ENCODE measurements at places on chromosomes 13 and 19. TPM values are rescaled to one million over a fixed set of nuclear protein-coding genes. Genes with fewer than 3 reads are reported as not detected.

ICAM1 gene
- total RNA-seq, result 23.8 TPM

DNA sequence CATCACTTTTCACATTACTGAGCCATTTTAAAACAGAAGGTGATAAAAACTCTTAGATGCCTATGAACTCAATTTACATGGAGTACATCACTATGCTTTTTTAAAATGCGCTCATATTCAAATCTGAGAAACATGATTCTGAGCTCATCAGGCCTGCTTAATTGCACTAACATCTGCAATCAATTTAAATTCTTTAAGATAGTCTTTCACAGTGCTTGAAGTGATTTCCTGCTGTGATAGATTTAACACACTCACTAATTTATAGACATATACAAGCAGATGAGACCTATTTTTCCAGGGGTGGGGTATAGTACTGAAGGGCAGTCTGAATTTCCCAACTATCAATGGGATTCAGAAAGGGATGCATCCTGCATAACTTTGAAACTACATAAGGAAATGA lies 82.9 kb downstream of the DIAPH3 start:
- no peak for DNase-seq

DNA sequence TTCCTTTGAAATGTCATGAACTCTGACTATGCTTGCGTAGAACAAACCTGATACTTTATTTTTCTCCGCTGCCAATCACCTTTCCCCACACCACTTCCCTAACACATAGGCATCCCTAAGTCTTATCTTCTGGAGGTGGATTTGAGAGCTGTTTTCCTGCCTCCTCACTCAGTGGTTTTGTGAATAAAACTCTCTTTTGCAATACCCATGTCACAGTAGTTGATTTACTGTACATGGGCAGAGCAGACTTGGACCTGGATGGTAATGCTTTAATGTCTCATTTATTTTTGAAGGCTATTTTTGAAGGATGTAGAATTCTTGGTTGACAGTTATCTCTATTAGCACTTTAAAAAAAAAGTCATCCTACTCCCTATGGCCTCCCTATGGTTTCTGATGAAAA lies 881.8 kb downstream of the SLITRK5 start:
- no peak for DNase-seq

CLIP3 gene
- total RNA-seq, result 2.2 TPM

- no peak for DNase-seq
Observed at GRCh38 chr13:32205431-32206096, 109.6 kb downstream of the ZAR1L start.

RFPL4AL1 gene
- not detected for total RNA-seq

GRCh38 chr13:30493658-30494381 lies 28.1 kb upstream of the HMGB1 start:
- DNase-seq, result no peak

KIRREL2 gene
- total RNA-seq, result 0.58 TPM

All from activated CD4-positive, alpha-beta memory T cell treated with anti-CD3 and anti-CD28 coated beads, Interleukin-2, amount 10 ng/mL, durations not matched to agents 7 days and 5 days (primary cell).